ENCODE measurements at places on chromosomes 3 and 15. TPM values are rescaled to one million over a fixed set of nuclear protein-coding genes. Genes with fewer than 3 reads are reported as not detected.

The CSPG5 gene
- 0.26 TPM for total RNA-seq

The MCF2L2 gene
- 0.09 TPM for total RNA-seq

The GASK1A gene
- total RNA-seq = 0.09 TPM

The CRABP1 gene
- total RNA-seq = not detected

The ZNF654 gene
- 13.4 TPM for total RNA-seq

The EAF1 gene
- 16.2 TPM for total RNA-seq

The ABI3BP gene
- total RNA-seq = 6.0 TPM

The PPP2R3A gene
- total RNA-seq = 4.4 TPM

The ATP8B4 gene
- total RNA-seq = 1.5 TPM

The GOLGA6A gene
- total RNA-seq = not detected

The RTP1 gene
- total RNA-seq = not detected
